DMS79 (cell line): ENCODE measurements at places on chromosomes 3 and 15.

DNA sequence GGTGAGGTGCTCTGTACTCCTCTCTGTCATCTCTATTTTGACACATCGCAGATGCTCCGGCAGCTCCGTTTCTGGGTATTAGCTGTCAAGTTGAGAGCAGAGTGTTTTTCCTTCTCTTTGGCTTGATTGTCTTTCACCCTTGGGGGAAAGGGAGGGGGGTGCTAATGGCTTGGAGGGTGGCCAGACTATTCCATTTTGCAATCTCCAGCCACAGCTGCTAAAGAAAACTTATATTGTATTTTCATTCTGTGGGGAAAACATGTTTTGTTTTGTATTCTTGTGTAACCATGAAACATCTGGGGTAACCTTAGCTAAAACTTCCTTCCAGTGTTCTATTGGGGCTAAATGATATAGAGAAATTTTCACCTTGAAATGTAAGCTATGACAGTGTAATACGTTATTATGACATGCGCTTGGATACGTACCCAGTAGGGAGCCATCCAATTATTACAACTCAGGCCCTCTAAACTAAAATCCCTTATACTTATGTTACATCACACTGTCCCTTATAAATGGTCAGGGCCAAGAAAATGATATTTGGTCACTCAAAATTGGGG is 14.0 kb upstream of the LARP6 start:
- no peak for DNase-seq

DNA sequence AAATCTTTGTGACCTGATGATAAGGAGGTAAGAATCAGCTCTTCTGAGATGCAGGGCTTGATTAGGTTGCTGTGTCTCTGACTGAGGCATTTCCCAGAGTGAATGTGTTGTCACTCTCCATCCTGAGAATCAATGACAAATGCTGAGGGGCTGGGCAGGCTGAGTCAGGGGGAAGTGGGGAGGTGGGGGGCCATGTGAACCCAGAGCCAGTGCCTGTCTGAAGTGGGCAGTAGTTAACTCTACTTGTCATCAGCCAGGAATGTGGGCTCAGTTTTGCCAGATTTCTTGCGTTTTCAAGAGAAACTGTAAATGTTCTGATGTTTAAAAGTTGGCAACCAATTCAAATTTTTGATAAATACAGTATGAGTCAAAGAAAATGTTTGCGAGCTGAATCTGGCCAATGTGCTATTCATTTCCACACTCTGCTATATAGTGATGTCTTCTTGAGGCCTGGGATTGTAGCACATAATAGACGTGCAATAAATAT is 3.1 kb upstream of the BNC1 start:
- DNase-seq = no peak

DNA sequence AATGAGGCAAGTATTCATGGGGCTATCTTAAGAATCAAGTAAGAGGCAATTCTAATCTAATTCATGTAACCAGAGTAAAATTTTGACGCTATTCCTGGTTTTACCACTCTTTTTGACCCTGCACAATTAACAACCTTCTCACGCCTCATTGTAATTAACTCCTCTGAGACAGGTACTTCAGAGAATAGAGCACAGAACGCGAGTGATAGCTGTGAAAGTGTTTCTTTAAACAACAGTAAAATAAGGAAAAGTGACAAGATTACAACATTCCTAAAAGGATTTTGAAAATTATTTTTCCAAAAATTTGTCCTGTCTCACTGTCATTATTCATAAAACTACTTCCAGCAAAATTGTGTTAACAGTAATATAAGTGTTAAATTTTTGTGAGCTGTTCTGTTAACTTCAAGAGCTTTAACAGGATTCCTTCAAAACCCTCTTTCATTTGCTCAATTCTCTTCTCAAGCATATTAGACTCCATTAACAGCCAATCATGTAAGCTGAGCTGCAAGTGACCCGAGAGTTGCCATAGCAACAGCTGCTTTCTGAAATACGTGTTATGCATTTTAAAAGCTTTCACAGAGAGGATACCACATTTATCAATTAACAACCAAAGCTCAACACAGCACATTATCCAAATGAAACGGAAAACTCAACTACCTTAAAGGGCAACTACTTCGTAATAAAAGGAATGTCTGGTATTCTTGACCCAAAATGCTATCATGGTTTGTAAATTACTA is 93.1 kb downstream of the STAG1 start:
- DNase-seq = peak; percentile 16

GRCh38 chr15:66066481-66066880 is 187.1 kb downstream of the MEGF11 start:
- DNase-seq = peak; percentile 26

DNA sequence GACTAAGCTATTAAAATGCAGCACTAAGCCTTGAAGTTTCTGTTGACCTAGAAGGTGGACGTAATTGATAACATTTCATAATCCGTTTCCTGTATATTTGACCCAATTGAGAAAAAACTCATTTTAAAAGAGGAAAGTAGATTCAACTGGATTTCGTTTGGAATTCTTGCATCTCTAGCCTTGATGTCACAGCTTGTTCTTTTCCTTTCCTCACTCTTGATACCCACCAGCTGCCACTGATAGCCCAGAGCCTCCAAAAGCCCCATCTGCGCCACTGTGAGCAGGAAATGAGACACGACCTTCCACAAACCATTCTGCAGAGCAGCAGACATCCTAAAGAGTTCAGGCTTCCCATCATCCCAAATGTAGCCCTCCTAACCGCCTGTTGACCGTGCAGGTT is 61.8 kb downstream of the FOXB1 start:
- DNase-seq = no peak

- DNase-seq = no peak
Measured at GRCh38 chr3:9108876-9109567, 140.4 kb downstream of the SRGAP3 start.

DNA sequence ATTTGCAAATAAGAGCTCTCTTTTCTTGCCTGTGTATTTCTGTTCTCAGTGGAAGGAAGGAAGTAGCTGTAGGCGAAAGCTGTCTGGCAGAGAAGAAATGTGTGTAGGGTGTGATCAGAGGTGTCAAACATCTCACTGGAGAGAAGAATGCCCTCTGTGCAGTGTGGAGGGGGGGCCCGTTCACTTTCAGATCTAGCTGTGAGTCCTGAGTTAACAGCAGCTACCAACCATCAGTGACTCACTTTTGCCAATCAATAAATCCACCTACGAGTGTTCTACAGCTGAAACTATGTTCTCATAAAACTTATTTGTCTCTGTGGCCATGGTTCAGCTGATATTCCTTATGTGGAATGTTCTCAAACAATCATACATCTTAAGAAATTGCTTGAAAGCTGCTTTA is 103.7 kb downstream of the FRMD4B start:
- DNase-seq = no peak

DNA sequence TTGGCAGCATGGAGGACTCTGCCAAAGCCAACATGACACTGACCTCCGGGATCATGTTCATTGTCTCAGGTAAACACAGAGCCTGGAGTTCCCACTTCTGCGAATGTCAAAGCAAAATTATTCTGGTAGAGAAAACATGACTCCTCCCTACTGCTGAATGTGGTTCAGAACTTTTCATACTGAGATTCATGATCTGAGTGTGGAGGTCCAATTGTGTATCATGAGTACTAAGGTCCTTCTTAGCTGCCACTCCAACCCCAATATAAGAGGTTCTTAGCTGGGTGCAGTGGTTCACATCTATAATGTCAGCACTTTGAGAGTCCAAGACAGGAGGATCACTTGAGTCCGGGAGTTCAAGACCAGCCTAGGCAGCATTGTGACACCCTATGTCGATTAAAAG is 13.8 kb downstream of the CLDN18 start:
- DNase-seq = no peak

GRCh38 chr3:152279479-152279878 is 10.8 kb downstream of the MBNL1 start:
- no peak for DNase-seq

- DNase-seq = no peak
Measured at GRCh38 chr15:41407341-41407740, 5.0 kb upstream of the NDUFAF1 start.

DNA sequence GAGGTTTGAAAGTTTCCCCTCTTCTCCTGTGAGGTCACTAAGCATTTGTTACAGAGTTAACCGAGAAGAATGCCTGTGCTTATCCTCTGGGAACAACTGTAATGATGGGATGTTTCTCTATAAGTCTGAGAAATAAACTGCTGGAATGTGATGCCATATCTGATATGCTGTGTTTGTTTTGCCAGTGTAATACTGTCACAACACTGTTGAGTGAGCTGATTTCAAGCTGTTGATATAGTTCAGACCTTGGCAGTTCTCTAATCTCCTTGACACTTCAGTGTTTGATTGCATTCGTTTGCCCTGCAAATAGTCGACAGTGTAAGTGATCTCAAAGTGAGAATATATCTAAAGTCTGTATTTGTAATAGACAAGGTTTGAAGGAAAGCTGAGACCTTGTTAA is 73.3 kb downstream of the PTPRG start:
- DNase-seq = no peak

- DNase-seq = no peak
Measured at GRCh38 chr15:74383695-74384565, 16.5 kb upstream of the CYP11A1 start.

- DNase-seq = no peak
Measured at GRCh38 chr3:4552811-4553210, 59.7 kb downstream of the ITPR1 start.

DNA sequence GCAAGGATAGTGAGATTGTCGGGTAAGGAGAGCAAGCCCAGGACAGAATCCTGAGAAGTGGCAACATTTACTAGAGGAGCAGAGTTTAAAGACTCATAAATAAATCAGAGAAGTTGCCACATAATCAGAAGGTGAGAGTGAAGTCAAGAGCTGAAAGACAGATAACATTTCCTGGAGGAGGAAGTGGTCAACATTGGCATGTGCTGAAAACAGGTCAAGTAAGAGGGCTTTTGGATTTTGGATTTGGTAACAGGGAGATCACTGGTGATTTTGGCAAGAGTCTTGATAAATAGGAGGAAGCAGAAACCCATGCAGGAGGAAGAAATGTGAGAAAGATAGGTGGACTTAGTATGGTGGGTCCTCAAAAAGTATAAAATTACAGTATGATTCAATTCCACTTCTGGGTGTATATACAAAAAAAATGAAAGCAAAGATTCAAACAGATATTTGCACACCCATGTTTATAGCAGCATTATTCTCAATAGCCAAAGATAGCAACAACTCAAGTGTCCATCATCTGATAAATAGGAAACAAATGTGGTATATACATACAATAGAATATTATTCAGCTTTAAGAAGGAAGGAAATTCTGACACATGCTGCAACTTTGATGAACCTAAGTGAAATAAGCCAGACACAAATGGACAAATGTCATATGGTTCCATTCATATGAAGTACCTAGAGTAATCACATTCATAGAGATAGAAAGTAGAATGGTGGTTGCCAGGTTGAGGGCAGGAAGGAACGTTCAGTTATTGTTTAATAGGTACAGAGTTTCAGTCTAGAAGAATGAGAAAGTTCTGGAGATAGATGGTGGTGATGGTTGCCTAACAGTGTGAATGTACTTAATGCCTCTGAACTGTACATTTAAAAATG is 27.3 kb upstream of the MBNL1 start:
- DNase-seq = no peak

DNA sequence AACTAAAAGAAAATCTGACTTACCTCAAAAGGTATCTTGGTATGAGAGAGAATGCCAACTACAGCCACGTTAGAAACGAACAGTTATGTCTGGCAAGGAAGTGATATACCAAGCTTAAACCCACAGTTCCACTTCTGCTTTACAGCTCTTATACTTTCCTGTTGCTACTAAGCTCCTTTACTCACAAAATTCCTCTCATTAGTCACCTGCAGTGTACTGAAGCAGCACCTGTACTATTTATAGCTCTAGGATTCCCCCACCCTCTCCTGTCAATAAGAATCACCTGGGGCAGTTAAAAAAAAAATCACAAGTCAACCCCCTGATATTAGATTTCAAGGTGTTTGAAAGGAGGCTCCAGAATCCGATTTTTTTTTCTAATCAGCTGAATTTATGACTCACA is 2.9 kb upstream of the TMEM266 start:
- DNase-seq = no peak
